Endothelial cell of umbilical vein (primary cell): ENCODE measurements at places on chromosomes 13 and 19. TPM values are rescaled to one million over a fixed set of nuclear protein-coding genes. Genes with fewer than 3 reads are reported as not detected.
A peak's percentile ranks its signal among the peaks of the same experiment; 100 is the strongest.

VSIG10L gene
- 0.39 and 0.62 TPM in 2 replicates for total RNA-seq

CBY2 gene
- not detected in 2 replicates for total RNA-seq

C2CD4C gene
- total RNA-seq: 0.37 and 0.38 TPM in 2 replicates

ZNF628 gene
- 9.0 and 10.4 TPM in 2 replicates for total RNA-seq

ACER1 gene
- not detected in 2 replicates for total RNA-seq

FFAR1 gene
- not detected in 2 replicates for total RNA-seq

APOC1 gene
- 5.0 and 11.4 TPM in 2 replicates for total RNA-seq

GRCh38 chr13:94233837-94234236 is 245.6 kb downstream of the DCT start:
- DNase-seq: no peak

- no peak for DNase-seq
Measured at GRCh38 chr19:35738021-35738886, 4.0 kb downstream of the IGFLR1 start.

DNA sequence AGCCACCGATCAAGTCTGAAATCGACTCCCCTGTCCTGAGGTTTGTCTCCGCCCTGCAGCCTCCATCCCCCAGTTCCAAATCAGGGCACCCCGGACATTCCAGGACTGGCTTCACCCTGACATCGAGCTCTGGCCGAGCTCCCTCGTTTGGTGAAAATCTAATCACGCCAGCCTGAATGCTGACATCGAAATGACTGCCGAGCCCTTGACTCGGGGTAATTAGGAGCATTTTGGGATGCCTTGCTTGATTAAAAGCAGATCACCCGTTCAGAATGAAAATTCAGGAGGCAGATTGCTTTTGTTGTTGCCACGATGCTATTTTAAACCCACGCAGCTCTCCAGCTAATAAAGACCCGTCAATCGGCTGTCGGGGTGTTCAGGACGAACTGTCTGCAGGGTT is 34.3 kb downstream of the ZNRF4 start:
- no peak for DNase-seq

DNA sequence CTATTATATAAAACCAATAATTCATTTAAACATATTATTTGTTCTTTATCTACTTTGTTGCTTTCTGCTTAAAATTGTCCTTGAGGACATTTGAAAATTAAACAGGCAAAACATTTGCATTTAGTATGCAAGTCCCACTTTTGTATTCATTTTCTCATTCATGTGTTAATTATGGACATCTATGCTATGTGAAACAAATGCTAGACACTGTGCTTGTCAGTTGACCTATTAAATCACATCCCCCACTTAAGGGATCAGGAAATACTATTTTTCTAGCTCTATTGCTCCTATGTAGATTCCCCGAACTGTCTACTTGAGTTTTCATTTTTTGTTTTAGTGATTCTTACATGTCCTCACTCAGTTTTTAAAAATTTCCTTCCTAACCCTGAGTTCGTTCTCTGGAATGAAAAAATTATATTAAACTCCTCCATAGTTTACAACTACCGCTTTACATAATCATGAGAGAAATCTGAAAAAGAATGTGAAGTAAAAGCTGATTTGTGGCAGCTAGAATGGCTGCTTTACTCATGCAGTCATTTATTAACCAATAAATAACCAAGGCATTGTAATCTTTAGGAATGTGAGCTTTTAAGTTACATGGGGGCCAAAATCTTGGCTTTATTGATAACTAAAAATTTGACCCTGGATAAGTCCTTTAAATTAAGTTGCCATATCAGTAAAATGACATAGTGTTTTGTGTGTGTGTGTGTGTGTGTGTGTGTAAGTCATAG is 188.5 kb downstream of the LIG4 start:
- no peak for DNase-seq

- no peak for DNase-seq
Measured at GRCh38 chr13:113724016-113724758, 34.8 kb upstream of the TMEM255B start.

DNA sequence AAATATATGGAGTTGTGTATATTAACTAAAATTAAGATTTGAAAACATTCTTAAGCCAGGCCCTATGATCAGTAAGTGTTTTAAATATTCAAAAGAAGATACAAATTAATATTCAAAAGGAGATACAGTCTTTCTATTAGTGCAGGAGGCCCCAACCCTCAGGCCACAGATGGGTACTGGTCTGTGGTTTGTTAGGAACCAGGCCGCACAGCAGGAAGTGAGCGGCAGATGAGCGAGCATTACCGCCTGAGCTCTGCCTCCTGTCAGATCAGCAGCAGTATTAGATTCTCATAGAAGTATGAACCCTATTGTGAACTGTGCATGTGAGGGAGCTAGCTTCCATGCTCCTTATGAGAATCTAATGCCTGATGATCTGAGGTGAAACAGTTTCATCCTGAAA is 232.9 kb downstream of the FOXO1 start:
- no peak for DNase-seq

GRCh38 chr19:51025809-51026553 is 435 bp downstream of the KLK11 start:
- DNase-seq: no peak

- no peak for DNase-seq
Measured at GRCh38 chr19:9958379-9958821, 22.1 kb upstream of the OLFM2 start.

DNA sequence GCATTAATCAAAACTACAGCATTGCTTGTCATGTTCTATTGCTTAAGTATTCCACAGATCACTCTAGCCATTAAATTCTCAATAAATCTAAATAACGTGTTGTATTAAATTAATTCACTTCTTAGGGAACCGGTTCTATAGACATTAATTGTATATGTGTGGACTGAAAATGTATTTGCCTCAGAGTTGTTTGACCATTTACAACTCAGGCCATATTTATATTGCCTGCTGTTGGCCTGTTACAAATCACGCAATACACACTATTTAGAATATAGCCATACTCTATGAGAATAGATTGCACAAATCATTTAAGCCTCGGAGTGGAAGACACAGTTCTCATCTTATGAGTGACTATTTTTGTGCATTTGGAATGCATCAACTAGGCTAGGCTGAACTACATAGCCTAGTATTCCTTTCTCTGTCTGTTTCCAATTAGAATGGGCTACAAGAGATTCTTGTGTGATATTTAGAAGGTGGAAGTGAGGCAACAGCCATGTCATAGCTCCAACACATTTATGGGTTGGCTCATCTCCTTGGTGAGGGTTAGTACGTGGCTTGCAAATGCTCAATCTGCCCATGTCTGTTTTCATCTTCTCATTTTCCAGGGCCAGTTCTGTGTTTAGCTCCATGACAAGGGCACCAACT is 1116.1 kb downstream of the PCDH9 start:
- no peak for DNase-seq

GRCh38 chr19:54133312-54133956 is 4.1 kb upstream of the CNOT3 start:
- peak; percentile 56 for DNase-seq

GRCh38 chr13:113743366-113744195 is 15.4 kb upstream of the TMEM255B start:
- DNase-seq: no peak
